ENCODE measurements at places on chromosomes 6 and 20.

GRCh38 chr6:159117046-159117445 is 52.2 kb upstream of the FNDC1 start:
- no peak for DNase-seq

DNA sequence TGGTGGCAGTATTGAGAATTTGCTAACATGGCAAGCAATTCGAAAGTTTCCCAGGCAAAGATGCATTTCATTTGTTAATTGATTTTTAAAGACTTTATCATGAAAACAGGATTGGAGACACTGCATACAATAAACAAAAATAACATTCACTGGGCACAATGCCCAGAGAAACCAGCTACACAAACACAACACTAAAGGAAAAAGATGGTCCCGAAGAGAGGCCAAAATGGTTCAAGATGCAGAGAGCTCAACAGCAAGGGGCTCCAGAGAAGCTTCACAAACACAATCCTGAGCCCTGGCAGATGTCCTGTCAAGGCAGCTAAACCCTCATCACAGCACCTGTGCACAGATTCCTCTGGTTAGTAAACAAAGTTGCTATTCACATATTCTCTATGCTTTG is 79.3 kb downstream of the INSM1 start:
- peak; percentile 30 for DNase-seq

- DNase-seq = peak; percentile 8
Measured at GRCh38 chr6:52233975-52234823, 10.1 kb downstream of the IL17F start.

DNA sequence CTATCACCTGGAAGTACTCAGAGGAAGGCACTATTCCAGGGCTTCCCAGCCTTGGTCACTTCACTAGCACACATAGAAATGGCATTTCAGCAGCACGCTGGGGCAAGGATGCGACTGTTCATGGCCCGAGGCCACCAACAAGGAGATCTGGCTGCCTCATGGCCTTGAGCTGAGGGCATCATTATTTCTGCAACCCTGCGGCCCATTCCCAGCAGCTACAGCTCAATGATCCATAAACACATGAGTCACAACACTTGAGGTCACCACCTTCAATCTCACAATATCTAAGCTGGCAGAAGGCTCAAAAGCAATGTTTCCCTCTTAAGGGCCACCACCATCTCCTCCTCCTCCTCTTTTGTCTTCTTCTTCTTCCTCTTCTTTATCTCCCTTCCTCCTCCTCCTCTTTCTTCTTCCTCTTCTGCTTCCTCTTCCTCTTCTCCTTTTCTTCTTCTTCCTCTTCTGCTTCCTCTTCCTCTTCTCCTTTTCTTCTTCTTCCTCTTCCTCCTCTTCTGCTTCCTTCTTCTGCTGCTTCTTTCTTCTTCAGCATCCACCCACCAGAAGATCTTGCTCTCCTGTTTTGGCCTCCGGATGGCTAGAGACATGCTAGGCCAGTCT is 382.9 kb upstream of the CNR1 start:
- no peak for DNase-seq

DNA sequence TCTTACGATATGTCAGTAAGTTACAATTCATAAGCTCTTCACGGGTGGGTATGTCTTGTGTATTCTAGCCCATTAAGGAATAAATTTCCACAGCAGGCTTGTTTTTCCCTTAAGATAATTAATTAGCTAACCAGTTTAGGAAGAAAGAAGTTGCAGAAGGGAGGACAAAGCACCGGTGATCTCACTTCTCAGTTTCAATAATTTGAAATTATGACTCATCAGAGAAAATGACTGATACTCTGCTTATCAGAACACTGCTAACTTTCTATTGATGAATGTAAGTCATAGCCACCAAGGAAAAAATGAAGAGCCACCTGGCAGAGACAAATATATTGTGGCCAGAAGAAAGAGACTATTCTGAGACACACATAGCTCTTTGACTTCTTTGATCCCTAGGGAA is 35.0 kb upstream of the ENTPD6 start:
- DNase-seq = no peak

- peak; percentile 40 for DNase-seq
Measured at GRCh38 chr20:1894471-1894950, 696 bp upstream of the SIRPA start.

DNA sequence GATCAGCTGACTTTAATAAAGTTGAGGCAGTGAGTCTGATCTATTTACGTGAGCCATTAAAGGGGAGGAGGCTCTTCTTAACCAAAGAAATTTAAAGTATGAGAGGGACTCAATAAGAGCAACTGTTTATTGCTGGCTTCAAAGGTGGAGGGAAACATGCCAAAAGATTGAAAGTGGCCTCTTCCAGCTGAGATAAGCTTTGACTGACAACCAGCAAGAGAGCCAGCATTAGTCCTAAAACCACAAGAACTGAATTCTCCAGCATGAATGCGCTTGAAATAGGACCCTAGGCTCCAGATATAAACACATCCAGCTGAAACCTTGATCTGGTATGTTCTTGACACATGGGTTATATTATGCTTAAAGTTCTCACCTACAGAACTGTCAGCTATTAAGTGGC is 123.1 kb upstream of the GJE1 start:
- DNase-seq = no peak

DNA sequence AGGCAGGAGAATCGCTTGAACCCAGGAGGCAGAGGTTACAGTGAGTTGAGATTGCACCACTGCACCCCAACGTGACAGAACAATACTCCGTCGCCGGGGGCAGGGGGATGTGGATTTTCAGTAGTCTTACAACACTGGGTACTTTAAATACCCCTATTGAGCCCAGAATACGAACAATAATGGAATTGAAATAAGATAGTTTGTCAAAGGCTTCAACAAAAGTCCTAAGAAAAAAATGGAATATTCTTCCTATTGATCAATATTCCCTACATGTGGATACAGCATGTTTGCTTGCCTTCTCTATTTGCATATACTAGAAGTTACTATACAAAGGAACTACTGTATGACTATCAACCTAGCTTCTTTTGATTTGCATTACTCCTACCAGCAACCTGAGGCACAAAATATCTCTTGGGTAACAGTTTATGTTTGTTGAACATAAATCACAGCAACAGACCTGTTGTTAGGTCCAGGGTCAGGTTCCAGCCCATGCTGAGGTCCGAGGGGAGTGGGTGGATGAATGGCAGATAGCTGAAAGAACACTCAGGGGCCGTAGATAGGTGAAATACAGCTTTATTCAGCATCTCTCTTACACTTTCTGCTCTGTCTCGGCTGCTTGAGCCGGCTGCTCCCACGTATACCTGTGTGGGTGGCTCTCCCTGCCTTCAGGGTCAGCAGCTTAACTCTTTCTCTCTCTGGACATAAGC is 23.8 kb downstream of the MAN1A1 start:
- no peak for DNase-seq

DNA sequence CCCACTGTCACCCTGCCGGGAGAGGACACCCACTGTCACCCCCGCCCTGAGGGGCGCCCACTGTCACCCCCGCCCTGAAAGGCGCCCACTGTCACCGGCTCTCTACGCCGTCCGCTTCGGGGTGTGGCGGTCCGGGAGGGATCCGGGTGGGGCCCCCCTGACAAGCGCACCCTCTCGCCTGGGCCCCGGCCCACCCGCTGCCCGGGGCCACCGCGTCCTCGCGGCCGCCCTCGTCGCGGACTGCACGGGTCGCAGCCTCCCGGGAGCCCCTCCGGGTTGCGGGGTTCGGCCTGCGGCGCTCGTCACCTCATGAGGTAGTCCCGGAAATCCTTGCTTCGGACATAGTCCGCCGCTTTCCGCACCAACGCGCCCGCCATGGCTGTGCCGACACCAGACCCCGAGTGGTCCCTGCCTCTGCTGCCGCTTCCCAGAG is 224 bp downstream of the MPC1 start:
- DNase-seq = no peak

- no peak for DNase-seq
Measured at GRCh38 chr6:169981969-169982368, 230.5 kb downstream of the ERMARD start.

- no peak for DNase-seq
Measured at GRCh38 chr6:14913931-14914330, 331.9 kb upstream of the JARID2 start.

DNA sequence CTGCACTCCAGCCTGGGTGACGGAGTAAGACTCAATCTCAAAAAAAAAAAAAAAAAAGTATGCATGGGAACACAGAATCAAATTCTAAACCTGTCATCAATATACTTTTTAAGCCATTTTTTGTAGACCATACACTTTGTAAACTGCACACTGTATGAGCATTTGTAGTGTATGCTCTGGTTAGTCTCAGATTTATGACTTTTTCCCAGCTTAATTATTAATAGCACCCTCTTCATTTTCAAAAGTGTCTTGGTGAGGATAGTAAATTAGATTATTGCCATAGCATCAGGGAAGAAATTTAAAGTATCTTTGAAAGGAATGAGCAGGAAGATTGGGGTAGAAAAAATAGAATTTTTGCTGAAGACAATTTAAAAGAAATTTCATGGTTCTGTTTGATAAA is 330.8 kb upstream of the RSPO3 start:
- no peak for DNase-seq

GRCh38 chr6:13767121-13767808 is 47.1 kb downstream of the MCUR1 start:
- no peak for DNase-seq

DNA sequence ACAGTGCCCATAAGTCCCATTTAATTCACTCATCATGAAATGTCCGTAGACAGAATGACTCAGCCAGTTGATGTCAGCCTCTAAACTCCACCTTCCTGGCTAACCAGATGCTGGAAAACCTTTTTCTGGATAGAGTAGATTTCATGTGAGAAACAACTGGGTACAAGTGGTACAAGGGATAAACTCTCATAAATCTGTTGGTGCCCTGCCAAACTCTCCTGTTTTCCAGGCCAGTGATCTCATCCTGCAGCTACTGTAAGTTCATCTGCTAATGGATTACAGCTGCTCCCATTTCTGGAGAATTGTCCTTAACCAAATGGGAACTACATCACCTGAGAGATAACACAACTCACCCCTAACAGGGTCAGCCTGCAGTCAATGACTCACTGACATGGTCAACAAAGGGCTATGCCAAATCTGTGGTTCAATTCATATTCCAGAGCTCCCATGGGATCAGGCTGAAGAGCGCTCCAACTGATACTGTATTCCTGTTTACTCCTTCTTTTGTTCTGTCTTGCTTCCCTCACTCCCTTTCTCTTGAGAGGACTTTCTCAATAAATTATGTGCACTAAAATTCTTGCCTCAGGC is 210.1 kb upstream of the HDDC2 start:
- DNase-seq = peak; percentile 47

DNA sequence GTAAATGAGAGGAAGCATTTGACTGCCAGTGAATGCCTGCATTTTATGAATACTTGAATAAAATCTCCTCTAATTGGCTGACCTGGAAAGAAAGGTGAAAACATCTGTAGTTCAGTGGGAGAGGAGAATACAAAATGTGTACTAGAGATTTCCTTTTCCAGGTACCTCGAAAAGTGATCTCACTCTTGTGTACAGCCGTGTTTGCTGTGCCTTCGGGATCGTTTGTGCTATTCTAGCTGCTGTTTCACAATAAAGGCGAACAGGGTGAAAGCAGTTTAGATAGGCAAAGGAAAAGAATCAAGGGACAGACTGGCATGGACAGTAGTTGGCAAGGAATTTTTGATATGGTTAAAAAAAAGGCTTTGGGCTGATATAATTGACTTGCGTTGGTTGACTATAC is 112.3 kb downstream of the ARID1B start:
- peak; percentile 55 for DNase-seq

GRCh38 chr6:144583614-144583954 is 298.4 kb downstream of the UTRN start:
- no peak for DNase-seq

Data from NCI-H1105 (cell line).